ENCODE measurements at places on chromosomes 13 and 19.

DNA sequence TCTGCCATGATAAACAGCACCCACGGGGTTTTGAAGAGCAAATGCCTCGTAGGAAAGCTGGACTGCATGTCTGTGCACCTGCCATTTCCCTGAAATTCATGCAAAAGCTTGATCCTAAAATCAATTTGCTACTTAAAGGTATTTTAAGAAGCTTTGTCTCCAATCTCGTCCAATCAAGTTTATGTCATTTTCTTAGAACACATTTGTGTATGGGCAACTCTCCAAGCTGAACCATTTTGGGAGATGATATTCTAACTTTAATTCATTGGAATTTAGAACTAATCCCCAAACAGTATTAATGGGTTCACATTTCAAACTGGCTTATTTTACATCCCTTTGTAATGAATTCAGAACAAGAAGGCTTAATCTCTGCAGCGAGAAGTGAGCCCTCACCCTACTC, 822 bp downstream of the ADPRHL1 start:
- DNase-seq: no peak

DNA sequence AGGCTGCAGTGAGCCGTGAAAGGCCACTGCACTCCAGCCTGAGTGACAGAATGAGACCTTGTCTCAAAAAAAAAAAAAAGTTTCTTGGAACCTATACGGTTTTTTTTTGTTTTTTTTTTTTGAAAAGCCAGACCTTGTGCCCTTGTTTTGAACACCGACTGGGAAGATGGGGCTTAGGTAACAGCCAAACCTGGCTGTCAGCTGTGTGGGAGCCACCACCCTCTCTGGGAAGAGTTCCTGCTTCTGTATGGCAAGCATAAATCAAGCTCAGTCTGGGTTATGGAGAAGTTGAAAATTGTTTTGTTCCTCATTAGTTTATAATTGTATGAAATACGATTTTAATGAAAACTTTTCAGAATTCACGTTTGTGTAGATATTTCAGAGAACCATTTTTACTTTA, 39.5 kb downstream of the MPHOSPH8 start:
- DNase-seq: no peak

DNA sequence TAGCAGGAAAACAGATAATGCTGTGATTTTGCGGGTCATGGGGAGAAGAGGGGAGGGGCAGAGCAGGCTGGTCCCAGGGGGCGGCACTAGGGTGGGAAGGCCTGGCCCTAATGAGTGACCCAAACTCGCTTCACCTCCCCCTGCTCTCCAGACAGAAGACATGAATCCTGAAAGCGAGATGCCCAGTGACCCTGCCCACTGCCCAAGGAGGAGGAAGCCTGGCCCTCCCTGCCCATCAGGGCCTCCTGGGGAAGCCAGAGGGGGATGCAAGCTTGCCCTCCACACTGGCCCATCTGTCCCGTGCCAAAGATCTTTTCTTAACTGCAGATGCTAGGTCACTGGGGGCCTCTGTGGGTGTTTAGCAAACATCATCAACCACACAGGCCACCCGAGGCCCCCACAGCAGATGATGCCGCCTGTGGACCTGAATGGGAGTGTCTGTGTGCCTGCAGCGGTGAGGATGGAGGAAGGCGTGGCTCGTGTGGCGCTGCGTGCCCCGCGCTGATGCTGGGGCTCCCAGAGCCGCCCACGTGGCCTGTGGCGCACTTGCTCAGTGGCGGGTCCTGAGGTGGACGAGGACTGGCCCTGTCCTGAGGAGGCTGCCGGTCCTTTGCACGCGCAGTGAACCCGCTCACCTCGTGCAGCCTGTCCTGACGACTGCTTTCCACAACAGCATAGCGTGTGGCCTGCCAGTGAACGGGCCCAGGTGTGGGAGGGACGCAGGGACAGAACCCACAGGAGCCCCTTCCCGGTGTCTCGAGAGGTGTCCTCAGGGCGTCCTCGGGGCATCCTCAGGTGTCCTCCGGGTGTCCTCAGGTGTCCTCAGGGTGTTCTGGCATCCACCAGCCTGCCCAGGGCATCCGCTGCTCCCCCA, 80.5 kb upstream of the MCF2L start:
- DNase-seq: no peak

- DNase-seq: no peak
Measured at GRCh38 chr19:34274827-34275625, 20.7 kb downstream of the GARRE1 start.

DNA sequence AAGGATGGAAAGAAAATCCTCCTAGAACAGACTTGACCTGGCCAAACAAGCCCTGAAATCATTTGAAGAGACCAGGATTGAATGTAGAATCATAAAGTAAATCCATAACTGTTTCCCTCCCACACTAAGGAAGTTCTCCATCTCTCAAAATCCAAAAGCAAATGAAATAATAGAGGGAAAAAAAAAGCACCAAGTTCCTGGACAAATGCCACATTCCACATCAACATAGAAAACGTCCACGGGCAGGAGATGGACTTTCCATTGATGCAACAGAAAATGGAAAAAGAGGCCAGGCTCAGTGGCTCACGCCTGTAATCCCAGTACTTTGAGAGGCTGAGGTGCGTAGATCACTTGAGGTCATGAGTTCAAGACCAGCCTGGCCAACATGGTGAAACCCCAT, 56.2 kb downstream of the INSR start:
- DNase-seq: no peak

GRCh38 chr19:1076046-1076386, 9.0 kb downstream of the ARHGAP45 start:
- DNase-seq: no peak

DNA sequence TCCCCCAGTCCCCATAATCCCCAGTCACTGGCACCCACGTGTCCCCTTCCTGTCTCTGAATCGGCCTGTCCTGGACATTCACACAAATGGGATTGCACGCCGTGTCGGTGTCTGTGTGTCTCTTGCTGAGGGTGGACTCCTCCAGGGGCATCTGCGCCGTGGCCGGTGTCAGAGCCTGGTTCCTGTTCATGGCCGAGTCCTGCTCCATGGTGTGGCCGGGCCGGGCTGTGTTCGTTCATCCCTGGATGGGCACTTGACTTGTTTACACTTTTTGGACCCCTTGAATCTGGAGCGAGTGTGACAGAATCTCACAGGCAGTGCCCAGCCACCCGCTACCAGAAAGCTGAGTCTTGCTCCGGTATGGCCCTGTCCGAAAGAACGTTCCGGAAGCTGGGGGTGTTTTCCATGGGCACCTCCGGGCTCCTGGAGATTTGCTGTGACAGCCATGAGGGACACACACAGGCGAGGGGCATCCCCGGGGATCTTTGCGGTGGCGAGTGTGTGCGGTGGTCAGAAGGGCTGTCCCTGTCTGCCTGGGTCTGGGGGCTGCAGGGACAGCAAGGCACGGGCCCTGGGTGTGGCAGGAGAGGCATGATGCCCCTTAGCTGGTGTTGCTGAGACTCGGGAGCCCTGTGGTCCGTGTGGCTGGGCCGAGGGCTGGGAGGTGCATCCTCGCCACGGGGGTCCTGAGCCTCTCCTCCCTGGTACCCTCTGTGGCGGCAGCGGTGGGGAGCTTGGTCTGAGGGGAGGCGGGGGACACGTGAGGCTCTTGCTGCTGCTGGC, 6.4 kb upstream of the MEX3D start:
- no peak for DNase-seq

DNA sequence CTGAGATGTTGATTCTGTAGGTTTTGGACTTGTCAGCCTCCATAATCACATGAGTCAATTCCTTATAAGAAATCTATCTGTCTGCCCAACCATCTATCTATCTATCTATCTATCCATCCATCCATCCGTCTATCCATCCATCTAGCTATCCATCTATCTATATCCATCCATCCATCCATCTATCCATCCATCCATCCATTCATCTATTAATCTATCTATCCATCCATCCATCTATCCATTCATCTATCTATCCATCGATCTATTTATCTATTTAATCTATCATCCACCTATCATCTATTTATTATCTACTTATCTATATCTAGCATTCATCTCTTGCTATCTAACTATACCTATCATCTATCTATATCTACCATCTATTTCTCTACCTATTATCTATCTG, 357.2 kb upstream of the ZNF507 start:
- no peak for DNase-seq

DNA sequence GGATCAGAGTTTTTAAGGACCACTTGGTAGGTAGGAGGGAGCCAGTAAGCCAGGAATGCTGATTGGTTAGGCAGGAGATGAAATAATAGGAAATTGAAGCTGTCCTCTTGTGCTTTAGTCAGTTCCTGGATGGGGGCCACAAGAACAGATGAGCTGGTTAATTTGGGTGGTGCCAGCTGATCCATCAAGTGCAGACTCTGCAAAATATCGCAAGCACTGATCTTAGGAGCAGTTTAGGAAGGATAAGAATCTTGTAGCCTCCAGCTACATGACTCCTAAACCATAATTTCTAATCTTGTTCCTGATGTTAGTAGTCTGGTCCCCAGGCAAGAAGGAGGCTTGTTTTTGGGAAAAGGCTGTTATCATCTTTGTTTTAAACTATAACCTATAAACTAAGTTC, 117.9 kb upstream of the GPR12 start:
- no peak for DNase-seq

DNA sequence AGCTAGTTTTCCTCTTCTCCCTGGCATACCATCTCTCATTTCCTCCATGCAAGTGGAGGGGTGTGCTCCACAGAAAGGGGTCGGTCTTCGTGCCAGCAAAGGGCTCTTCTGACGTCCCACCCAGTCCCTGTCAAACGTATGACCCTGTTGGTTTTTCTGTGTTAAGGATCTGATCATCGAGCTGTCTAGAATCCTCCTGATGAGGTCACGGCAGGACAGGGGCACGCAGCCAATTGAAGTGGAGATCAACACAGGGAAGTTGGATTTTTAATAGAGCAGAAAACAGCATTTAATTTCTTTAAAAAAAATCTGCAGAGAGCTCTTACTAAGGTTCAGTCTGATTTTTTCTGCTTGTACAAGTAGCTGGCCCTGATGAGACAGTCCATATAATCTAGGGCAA, 339.4 kb downstream of the TEX29 start:
- DNase-seq: no peak

- no peak for DNase-seq
Measured at GRCh38 chr13:102799426-102800144, 666 bp downstream of the BIVM start.

DNA sequence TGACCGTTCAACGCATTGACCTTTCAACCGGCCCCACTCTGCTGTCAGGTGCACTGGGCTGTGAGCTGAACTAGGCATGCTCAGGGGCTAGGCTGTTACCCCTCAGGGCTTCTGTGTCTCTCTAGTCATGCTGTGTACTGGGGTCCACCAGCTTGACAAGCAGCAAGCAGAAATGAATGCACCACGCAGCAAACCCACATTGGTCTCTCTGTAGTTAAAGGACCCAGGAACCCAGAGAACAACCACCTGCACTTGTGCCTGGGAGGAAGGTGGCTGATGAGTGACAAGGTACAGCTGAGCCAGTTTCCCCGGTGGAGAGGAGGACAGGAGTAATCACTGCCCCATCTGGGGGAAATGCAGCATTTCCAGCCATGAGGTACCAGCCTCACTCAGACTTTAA, 159.9 kb downstream of the USP12 start:
- no peak for DNase-seq

DNA sequence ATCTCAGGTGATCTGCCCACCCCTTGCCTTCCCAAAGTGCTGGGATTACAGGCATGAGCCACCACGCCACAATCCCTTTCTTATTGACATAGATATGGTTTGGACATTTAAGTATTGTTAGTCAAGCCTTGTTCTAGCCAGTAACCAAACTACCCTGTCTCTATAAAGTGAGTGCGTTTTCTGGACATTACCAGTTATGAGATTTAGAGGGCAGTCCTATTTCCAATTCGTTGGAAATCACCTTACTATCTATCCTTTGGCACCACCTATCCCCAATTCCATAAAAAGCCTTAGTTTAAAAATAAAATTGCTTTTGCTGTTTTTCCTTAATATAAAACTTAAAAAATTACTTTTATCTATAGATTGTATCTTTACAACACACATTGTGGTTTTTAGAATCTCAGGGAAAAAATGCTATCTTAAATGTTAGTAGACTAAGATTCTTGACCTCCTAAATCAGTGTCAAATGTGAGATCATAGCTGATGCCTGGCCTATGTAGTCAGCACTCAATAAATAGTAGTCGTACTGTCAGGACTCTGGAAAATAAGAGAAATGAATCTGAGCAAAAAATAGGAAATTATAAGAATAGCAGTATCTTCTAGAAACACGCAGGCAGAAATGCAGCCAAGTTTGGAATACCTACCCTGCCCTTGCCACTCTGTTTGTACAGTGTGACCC, 57.0 kb downstream of the NUFIP1 start:
- no peak for DNase-seq

- peak; percentile 55 for DNase-seq
Measured at GRCh38 chr19:14450168-14450874, 17.2 kb downstream of the PKN1 start.

- DNase-seq: no peak
Measured at GRCh38 chr19:39966617-39967016, 4.3 kb upstream of the PSMC4 start.

- DNase-seq: no peak
Measured at GRCh38 chr13:30892966-30893365, 13.1 kb upstream of the MEDAG start.

DNA sequence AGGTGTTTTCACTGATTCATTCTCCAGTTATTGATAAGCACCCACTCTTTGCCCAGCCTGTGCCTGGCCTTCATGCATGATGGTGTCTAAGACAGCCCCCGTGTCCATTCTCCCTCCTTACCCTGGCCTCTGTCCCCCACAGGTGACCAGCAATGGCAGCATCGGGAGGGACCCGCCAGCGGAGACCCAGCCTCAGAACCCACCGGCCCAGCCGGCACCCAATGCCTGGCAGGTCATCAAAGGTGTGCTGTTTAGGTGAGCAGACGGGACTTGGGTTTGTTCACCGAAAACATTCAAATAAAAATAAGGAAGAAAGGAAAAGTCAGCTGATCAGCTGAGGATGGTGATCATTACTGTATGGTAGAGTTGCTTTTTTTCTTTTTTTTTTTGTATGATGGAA, 6.6 kb downstream of the CLPTM1 start:
- DNase-seq: no peak

DNA sequence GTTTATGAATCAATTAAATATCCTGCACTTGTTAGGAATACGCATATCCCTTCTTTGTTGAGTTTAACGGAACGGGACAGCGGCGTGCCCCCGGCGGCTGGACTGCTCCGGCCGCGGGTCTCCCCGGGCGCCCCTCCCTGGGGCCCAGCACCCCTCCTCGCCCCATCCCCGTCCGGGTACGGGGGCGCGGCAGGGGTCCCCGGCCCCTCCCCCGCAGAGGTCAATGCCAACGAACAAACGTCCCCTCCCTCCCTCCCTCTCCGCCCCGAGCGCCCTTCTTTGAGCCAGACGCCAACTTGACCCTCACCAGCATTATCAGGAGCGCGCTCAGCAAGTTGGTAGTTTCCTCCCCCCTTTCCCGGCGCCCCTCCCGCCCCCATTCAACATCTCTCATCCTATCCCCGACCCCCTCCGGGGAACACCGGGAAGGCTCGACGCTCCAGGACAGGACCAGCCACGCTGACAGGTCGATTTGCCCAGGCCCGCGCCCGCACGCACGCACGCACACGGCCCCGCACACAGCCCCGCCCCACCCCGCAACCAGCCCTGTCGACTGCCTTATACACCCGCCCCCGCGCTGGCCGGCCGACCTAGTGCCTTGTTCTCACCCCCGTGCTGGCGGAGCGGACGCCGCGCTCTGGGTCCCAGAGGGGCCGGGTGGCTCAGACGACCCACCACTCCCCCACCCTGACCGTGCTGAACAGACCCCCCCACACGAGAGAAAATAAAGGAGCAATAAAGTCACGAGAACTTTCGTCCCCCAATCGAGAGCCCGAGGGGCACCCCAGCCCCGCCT, 5.0 kb downstream of the LYL1 start:
- no peak for DNase-seq

Measured in activated CD4-positive, alpha-beta T cell treated with anti-CD3 and anti-CD28 coated beads, Interleukin-2, amount 50 U/mL, for 1 hour (primary cell).